ENCODE measurements at places on chromosomes 16 and 17.

- DNase-seq: peak; percentile 15
Observed at GRCh38 chr17:63973930-63974593, 1.3 kb upstream of the SCN4A start.

GRCh38 chr16:971582-971905 is 760 bp upstream of the LMF1 start:
- DNase-seq: no peak

DNA sequence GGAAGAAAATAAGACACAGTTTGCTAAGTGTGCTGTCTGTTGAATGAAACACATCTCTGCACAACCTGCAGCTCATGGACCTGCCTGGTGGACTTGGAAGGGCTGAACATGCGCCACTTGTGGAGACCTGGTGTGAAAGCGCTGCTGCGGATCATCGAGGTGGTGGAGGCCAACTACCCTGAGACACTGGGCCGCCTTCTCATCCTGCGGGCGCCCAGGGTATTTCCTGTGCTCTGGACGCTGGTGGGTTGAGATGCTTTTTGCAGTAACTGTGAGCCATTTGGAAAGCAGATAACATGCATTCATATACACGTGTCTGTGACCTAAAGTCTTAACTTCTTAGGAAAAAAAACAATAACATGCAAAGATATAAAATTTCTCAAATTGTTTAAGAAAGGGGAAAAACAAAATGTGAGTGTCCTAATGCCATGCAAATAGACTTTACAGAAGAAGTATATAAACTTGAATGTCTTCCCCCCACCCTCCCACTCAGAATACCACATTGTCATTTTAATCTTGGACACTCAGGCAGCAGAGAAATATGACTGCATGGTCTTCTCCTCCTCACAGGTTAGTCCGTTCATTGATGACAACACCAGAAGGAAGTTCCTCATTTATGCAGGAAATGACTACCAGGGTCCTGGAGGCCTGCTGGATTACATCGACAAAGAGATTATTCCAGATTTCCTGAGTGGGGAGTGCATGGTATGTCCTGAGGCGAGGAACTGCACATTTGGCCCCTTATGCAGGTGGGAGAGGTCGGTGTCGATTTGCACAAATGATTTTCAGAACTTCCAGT is 65.6 kb downstream of the SEC14L1 start:
- DNase-seq: no peak

DNA sequence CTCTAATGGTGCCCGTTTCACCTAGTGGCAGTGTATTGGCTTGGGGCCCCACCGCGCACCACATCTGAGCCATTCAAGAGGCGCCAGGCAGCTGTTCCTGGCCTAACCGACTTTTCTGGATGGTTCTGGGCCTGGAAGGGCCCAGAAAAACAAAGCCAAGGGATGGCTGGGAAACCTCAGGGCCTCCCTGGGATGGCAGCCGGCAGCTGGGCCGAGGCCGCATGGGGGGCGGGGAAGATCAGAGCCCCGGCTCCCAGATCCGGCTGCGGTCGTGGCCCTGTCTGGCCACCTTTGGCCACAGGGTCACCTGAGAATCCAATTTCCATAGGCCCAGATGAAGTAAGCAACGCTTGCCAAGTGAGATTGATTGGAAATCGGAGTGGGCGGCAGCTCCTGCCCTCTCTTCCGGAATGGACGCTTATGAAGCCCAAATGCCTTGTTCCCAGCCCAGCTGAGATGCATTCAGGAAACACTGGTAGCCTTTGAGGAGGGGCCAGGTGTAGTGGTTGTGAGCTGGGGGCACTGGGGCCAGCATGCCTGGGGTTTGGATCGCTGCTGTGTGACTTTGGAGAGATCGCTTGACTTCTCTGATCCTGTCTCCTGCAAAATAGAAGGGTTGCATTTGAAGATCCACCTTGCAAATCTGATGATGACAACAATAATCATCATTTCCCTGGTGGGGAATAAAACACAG is 163.8 kb upstream of the GSE1 start:
- no peak for DNase-seq

DNA sequence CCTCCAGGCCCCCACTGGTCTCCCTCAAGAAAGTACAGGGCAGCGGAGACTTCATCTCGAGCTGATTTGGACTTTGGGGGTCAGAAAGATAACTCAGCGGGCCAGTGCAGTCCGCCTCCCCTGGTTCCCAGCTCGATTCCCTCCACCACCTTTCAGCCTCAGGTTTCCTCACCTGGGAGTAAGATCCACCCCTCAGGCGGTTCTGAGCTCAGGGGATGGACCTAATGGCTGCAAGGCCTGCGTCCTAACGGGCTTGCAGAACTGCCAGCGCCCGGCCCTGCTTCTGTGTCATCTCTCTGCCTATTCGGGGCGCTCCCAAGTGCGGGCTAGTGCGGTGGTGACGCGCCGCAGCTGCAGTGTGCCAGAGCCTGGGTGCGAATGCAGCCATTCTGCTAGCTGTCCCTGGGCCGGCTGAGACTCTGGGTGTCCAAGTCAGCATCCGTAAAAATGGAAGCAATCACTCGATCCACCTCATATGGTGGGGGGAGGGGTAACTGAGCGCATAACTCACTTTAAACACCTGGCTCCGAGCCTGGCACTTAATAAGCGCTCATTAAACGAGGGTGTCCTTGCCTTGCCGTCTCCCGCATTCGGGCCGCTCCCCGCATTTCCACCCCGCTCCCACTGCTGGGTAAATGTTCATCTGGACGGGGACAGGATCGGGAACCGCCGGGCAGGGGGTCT is 129.6 kb upstream of the LHX1 start:
- no peak for DNase-seq

- DNase-seq: no peak
Observed at GRCh38 chr17:71409712-71410111, 711.1 kb upstream of the SOX9 start.

GRCh38 chr17:58245428-58246103 is 7.2 kb downstream of the LPO start:
- DNase-seq: no peak

- DNase-seq: no peak
Observed at GRCh38 chr17:11797803-11798202, 199.5 kb downstream of the ZNF18 start.

DNA sequence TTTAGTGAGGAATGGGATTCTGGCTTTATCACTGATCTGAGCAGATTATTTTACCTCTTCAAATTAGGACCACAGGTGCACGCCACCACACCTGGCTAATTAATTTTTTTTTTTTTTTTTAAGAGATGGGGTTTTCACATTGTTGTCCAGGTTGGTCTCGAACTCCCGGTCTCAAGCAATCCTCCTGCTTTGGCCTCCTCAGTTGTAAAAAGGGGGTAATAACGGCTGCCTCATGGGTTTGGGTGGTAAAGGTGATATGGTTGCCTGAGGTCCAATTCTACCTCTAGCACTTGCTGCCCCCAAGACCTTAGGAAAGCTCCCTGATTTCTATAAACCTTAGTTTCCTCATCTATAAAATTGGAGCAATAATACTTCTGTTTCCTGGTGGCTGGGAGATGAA is 130.7 kb upstream of the HS3ST2 start:
- no peak for DNase-seq

DNA sequence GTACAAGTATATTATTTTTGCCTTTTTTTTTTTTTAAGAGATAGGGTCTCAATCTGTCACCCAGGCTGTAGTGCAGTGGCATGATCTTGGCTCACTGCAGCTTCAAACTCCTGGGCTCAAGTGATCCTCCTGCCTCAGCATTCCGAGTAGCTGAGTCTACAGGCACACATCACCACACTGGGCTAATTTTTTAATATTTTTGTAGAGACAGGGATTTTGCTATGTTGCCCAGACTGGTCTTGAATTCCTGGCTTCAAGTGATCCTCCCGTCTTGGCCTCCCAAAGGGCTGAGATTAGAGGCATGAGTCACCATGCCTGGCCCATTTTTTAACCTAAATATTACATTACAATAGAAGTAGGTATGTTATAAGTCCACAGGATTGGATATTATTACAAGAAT is 3.2 kb downstream of the TERB1 start:
- DNase-seq: no peak

DNA sequence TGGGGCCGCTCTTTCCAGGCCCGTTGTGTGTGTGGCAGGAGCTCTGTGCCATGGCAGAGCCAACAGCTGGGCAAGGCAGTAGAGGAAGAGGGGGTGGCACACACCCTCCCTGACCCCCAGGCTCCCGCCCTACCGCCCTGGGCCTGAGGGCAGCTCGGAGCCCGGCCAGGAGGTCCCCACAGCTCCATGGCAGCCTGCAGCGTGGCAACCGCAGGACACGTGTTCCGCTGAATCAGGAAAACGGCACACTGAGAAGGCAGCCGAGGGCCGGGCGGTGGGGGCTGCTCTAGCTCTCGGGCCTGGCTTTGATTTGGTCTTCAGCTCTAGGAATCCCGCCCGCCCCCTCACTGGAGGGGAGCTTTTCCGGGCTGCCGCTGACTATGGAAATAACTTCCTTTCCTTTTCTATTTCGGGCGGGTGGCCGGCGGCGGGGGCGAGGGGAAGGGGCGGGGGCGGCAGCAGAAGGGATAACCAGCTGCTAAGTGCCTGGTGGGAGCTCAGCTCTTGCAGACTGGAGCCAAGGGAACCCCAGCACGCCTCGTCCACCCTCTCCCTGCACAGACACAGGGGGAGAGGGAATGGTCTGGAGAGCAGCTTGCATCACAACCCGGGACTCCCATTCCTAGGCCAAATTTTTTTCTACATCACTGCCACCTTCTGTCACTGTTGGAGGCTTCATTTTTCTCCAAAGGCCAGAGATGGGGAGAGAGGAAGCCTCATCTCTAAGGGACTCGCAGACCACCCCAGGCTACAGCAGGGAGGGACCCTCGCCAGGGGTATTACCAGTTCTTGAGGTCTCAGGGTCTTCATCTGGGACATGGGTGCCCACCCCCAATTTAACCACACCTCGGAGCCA is 24.8 kb upstream of the MRPS23 start:
- DNase-seq: no peak

- DNase-seq: no peak
Observed at GRCh38 chr17:75571885-75572215, 15.8 kb upstream of the MYO15B start.

DNA sequence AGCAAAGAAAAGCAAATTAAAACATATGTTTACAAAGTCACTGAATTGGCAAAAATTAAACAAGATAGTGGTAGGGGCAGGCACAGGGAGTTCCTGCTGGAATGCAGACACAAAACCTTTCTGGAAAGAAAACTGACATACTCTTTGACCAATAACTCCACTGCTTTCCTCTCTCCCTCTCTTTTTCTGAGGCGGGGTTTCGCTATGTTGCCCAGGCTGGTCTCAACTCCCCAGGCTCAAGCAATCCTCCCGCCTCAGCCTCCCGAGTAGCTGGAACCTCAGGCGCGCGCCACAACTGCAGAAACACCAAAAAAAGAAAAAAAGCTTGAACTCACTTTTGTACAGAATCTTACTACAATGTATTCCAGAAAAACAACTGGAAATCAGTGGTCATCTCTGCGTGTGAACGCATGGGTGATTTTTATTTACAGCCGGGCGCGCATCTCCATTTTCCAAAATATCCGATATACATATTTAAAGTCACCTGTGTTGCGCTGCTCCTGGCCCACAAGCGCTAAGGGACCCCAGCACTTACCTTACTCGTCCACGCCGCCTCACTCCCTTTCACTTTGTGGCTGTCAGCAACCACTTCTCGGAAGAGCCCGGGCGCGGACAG is 480 bp downstream of the TXNL4B start:
- no peak for DNase-seq

DNA sequence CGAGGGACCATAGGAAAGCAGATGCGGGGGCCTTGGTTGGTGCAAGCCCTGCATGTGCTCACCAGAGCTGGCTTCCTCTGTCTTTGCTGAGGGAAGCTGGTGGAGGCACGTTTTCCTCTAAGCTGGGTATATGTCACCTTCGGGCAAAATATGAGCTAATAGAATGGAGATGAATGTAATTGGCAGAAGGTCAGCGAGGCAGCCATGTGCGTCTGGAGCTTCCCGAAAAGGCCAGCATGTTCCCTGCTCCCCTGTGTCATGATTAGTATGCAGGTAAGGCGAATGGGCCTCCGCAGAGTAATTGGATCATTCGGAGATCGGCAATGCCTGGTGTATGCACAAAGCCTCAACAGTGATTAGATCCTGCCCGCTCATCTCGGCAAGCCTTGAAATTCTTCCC is 806.2 kb upstream of the EEF2KMT start:
- DNase-seq: no peak

- no peak for DNase-seq
Observed at GRCh38 chr16:3065742-3066439, 451 bp downstream of the IL32 start.

GRCh38 chr17:73924114-73924908 is 279.2 kb upstream of the RPL38 start:
- no peak for DNase-seq

GRCh38 chr17:13181683-13182082 is 163.9 kb upstream of the ELAC2 start:
- no peak for DNase-seq

- DNase-seq: no peak
Observed at GRCh38 chr16:27470567-27471431, 68.8 kb downstream of the IL21R start.

DNA sequence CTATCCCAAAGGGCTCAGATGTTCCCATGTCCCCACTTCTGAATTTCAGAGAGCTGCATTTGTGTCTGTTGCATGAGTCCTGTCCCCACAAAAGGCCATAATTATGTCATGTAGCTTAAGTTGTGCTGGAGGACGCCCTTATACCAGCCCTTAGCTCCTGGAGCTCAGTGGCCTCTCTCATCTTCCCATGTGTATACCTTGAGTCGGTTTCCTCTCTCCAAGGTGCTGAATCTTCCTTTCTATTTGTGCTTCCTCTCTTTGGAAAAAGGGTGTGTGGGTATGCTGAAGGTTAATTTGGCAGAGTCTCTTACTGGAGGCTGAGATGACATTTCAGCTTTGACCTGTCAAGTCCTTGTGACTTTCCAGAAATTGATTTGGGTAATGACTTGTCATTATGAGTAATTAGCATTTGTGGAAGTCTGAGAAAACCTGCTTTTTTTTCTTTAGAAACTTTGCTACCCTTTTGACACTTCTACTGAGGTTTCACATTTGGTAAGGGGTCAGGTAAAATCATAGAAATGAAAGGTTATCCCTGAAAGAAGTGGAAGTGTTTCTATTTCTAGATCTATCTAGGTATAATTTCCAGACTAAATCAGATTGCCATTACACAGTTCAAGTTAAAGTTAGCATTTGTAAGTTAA is 185.4 kb downstream of the ABCC12 start:
- DNase-seq: no peak

DNA sequence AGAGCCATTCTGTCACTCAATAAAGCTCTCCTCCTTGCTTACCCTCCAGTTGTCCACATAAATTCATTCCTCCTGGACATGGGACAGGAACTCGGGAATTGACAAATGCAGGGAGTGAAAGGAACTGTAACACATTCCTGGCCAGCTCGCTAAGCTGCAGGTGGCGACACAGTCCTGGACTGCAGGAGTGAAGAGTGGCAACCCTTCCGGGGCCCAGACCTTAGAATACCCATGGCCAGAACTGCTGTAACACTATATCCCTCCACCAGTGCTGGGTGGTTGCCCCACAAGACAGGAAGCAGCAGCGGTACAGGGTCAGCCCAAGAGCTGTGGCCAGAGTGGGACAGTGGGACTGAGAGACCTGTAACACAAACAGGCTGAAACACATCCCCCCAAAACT is 30.3 kb upstream of the KIF2B start:
- DNase-seq: no peak

- no peak for DNase-seq
Observed at GRCh38 chr17:10081571-10082169, 116.7 kb downstream of the GAS7 start.

All from NCI-H774 (cell line).